ENCODE measurements at places on chromosomes 11 and 22.

DNA sequence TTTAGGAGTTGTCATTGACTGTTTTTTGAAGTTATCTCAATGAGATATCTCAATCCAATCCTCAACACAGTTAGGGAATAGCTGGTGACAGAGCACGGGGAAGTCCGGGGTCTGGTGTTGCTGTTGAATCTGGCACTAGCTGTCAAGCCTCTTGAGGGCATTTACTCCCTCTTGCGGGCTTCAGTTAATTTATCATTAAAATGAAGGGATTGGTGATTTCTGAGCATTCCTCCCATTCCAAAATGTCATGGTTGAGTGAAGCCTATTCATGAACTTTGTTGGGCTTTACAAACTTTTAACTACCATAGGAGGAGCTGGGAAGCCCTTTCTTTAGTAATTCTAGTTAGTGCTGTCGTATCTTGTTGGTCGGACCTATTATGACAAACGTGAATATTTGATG is 40.2 kb downstream of the UVRAG start:
- no peak for DNase-seq

DNA sequence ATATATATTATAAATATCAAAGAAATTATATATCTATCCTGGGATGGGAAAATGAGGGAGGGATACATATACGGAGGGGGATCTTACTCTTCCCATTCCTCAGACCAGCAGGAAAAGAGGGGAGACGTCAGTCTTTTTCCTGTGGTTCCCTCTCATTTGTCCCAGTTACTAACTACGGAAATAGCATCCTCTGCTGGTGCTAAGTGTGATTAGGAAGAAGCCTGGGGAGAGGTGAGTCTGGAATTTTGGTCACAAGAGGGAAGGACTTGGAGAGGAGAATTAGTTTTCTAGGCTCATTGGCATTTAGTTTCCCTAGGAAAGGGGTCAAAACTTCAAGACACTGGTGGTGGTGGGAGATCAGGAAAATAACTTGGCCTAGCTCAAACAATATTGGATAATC is 11.6 kb downstream of the MED19 start:
- no peak for DNase-seq

DNA sequence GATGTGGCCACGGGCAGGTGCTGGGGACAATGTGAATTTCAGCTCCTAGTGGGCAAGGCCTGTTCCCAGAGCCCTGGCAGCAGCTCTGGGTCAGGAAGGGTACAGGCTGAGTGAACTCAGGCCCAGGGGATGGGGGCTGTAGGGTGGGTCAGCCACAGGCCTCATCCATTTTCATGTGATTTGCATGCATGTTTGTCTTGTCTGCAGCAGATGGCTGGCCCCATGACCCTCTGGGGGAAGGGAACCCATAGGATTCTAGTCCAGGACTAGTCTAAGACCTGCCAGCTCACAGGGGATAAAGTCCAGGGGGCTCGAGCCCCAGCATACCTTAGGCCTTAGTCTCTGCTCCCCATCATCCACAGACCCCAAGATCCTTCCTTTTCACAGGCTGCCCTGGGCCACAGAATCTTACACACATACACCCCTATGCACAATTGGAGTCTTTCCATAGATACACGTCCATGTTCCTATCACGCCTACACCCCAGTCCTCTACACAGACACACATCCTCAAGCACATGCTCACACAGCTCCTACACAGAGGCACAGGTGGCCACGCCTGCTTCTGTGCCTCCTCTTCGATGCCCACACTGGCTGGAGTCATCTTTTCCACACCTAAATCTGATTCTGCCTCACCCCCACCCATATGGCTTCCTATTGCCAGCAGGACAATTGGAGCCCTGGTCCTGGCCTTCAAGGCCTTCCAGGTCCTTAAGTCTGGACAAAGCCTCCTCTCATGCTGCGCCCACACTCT is 25.7 kb downstream of the PDE2A start:
- DNase-seq = no peak

DNA sequence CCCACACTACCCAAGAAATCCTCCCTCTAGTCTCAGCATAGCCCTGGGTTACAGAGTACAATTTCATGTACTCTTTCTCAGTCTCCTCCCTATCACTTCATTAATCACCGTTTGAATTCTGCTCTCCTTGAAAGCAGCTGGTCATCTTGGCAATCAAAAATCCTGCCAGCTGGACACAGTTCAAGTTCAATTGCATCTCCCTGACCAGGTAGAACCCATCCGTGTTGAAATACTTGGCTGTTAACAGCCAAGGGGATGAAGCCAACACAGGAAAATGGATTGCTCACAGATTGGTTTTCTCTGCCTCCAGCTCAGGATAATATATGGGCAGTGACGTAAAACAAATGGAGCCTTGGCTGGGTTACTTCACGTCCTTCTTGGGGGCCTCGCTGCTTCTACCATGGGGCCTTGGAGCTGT is 55.1 kb upstream of the GRK3 start:
- DNase-seq = no peak

Measured in skin of body (tissue), 3 donors.